ENCODE measurements at places on chromosomes 5 and 9.

DNA sequence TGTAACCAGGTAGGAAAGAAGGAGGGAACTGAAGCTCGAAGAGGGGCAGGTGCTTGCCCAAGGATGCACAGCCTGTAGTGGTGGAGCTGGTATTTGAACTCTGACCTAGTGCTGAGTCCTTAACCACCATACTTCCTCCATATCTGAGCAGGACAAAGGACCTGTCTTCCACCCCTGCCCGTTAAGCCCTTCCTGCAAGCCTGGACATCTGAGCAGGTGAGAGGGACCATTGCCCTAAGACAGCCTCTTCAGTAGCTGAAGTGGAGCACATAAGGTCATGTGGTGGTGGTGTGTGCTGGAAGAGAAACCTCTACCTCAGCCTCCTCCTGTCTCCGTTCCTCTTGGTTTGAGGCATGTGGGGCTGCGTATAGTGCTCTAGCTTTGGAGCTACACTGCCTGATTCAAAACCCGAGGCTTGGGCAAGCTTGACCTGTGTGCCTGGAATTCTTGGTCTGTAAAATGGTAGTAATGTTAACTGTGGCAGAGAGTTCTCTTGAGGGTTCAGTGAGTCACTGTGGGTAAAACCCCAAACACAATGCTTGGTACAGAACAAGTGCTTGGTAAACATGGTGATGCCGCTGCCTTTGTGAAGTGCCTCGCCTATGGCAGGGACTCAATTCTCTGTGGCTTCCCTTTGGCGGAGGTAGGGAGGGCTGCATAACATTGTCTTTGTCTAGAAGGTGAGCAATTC lies 7.4 kb downstream of the GALNT10 start:
- DNase-seq = no peak

GRCh38 chr9:87607859-87608258 lies 110.2 kb downstream of the DAPK1 start:
- no peak for DNase-seq

GRCh38 chr9:4126996-4127395 lies 172.9 kb downstream of the GLIS3 start:
- no peak for DNase-seq

DNA sequence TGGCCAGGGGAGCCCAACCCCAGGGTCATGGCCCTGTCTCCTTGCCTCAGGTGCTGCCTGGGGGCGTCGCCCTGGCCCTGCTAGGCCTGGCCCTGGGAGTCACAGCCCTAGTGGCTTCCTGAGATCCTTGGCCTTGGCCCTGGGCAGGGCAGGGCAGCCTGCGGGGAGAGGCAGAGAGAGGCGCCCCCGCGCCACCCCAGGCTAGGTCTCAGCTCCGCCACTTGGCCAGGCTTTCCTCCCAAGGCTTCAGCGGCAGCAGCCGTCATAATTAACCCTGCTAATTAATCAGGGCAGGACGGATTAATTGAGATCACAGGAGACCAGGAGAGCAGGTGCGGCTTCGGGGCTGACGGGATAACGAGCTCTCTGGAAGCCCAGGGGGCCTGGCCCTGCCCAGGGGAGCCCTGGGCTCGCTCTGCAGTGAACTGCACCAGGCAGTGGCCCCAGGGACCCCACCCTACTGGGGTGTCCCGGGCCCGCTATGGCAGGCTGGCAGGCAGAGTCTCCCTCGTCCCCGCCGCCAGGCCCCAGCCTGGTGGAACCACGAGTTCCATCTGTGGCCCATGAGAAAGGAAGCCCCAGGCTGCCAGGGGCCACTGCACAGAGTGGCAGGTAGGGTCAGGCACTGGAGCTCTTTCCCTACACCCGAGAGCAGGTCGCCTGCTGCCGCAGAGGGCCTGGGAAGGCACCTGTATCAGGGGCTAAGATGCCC lies 269.6 kb downstream of the PBX3 start:
- no peak for DNase-seq

GRCh38 chr9:97615439-97616072 lies 17.6 kb downstream of the TSTD2 start:
- no peak for DNase-seq

- no peak for DNase-seq
Observed at GRCh38 chr5:90301248-90301647, 108.3 kb downstream of the CETN3 start.

GRCh38 chr5:68441309-68442073 lies 225.9 kb downstream of the PIK3R1 start:
- DNase-seq = no peak

- no peak for DNase-seq
Observed at GRCh38 chr5:62689599-62690368, 111.2 kb downstream of the LRRC70 start.

DNA sequence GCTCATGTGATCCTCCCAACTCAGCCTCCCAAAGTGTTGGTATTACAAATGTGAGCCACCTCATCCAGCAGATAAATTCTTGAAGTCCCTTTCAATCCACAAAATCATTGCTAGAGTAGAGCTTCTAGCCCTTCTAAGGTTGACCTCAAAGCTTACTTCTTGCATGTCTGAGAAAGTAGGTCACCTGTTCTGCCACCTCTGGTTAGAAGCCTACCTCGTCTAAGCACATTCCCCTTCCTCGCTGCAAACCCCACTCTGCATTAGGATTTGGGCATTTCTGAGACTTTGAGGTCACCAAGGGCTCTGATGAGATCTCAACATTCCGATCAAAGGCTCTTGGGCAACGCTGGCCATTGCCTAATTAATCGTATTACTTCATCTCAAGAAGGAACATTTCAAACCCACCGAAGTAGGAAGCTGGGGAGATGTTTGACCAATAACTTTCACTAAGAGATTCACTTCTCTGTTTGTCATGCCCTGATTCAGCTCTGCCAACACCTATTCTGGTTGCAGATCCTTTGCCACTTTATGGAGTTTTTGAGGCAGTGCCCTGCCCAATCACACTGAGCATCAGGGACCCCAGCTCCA lies 8.6 kb downstream of the ADAM19 start:
- DNase-seq = no peak

GRCh38 chr5:57940236-57940635 lies 457.6 kb upstream of the ACTBL2 start:
- DNase-seq = no peak

DNA sequence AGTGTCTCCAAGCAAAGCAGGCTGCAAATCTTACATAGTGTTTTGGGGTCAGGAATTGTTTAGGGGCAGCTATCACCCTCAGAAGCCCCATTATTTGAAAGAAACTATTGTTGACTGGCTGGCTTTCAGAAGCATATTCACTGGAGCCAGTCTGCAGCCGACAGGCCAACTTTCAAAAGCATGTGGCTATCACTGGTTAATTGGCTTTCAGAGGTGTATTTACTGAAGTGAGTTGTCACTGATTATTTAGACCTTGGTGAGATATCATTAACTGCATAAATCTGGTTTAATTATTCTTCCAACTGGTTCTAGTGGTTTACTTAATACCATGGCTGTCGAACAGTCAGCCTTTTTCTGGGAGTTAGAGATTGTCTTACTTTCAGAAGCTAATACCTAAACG lies 247.0 kb downstream of the CWC27 start:
- no peak for DNase-seq

DNA sequence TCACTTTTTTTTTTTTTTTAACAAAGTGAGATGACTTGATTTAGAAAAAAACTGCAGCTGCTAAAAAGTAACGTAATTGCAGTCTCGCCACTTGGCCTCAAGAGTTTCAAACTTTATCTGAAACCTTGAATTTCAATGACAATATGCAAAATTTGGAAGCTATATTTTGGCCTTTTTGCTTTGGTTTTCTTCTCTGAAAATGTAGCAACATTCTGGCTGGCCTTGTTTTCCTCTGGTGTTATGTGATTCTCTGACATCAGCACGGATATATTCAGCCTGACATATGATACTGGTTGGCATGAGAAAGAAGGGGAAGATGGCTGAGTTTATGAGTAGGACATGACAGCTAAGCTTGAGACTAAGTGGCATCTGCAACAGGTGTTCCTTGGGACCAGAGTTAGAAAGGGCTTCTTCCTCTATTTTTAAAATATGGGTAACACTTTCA lies 136.5 kb downstream of the MEF2C start:
- no peak for DNase-seq
